ENCODE measurements at places on chromosomes 2 and 18.
A peak's percentile ranks its signal among the peaks of the same experiment; 100 is the strongest.

DNA sequence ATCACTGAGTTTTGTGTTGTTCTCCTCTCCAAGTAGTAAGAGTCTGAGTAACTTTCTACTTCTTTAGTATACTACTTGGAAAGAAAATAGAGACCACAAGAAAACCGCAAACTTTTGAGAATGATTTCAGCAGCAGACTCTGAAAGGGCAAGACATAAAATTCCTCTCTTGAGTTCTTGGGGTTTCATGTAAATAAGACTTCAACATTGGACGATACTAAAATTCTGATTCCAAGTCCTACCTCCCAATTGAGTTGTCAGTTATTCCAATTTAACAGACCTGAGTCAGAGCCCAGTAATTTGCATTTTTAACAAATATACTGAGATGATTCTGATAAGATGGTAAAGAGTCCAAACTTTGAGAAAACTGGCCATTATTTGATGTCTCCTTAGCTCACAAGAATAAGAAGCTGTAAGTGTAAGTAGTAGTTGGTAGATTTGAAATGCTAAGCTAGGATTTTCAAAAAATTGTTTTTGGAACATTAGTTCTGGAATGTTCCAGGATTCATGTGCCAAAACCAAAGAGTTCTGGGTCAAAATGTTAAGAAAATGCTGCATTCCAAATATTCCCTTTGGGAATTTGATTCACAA is 261.6 kb upstream of the SPOPL start:
- no peak for DNase-seq

DNA sequence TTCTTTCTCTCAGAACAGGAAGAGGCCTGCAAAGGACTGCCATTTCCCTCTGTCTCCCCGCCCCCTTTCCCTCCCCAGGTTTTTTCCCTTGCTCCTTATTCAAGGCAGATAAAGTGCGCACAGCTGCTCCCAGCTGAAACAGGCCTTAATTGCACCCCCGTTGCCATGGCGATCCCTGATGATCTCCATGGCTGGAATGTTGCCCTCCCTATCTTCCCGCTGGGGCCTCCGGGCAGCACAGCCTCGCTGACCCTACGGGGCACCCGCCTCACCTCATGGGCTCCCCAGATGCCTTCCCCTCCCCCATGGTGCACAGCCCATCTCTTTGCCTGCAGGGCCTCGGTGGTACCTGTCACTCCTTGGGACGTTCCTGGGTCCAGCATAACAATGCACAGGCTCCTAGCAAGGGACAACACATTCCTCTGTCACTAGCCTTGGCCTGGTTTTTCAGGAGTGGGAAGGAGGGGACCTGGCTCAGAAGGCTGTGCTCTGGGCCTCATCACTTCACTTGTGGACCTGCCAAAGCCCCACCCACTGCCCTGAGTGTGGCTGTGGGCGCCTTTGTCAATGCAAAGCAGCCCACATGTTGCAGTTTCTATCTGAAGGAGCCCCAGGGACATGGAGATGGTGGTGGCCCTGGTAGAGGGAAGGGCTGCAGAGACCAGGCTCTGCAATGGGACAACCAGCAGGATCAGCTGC is 115.0 kb downstream of the CELF4 start:
- DNase-seq = no peak

DNA sequence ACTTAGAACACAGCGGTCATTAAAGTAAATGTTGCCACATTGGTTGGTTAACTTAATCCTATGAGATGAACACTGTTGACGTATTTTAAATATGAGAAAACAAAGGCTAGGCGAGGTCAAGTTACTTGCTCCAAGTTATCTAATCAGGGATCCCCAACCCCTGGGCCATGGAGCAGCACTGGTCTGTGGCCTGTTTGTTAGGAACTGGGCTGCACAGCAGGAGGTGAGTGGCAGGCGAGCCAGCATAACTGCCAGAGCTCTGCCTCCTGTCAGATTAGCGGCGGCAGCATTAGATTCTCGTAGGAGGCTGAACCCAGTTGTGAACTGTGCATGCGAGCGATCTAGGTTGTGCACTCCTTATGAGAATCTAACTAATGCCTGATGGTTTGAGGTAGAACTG is 878.9 kb downstream of the CPS1 start:
- DNase-seq = no peak

- no peak for DNase-seq
Observed at GRCh38 chr2:241228081-241228859, 39.8 kb downstream of the ANO7 start.

DNA sequence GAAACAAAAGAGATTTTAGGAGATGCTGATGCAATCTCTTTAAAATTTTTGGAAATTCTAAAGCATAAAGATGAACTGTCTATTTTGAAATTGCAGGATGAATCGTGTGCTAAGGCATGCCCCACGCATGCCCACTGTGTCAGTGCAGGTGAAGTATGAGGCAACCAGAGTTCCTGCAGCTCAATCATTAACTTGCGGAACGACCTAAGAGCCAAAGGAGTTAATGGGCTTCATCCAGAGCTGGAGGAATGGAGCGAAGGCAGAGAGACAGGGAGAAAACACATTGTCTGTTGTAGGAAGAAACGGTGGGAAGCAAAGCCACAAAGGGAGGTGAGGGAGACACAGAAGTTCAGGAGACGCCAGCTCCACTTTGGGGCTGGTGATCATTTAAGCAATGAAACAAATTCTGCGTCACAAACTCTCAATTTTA is 265.2 kb downstream of the CCDC85A start:
- DNase-seq = no peak

DNA sequence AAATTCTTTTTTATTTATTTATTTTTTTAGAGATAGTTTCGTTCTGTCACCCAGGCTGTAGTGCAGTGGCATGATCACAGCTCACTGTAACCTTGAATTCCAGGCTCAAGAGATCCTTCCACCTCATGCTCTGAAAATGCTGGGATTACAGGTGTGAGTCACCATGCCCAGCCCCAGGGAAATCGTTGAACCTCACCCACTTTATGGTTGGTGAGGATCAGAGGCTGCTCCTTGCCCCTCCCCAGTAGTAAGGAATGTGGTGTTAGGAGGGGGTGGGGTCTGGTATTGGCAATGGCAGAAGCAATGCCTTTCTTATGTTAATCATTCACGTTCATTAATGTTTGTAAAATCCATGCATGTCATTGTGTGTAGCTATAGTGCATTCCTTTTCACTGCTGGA is 161.9 kb downstream of the SUCLG1 start:
- no peak for DNase-seq

GRCh38 chr2:188196343-188197008 is 95.2 kb upstream of the GULP1 start:
- no peak for DNase-seq

- no peak for DNase-seq
Observed at GRCh38 chr2:200695191-200695590, 109.4 kb downstream of the AOX1 start.

DNA sequence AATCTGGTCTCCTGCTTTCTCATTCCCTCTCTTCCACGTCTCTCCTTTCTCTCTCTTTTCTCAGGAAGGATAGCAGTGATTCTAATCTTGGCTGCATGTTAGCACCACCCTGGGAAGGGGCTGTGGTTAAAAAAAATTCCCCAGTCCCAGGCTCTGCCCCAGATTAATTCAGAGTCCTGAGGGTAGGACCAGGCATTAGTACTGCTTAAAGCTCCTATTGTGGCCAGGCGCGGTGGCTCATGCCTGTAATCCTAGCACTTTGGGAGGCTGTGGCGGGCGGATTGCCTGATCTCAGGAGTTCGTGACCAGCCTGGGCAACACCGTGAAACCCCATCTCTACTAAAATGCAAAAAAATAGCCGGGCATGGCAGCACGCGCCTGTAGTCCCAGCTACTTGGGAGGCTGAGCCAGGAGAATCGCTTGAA is 35.4 kb upstream of the EML4 start:
- no peak for DNase-seq

DNA sequence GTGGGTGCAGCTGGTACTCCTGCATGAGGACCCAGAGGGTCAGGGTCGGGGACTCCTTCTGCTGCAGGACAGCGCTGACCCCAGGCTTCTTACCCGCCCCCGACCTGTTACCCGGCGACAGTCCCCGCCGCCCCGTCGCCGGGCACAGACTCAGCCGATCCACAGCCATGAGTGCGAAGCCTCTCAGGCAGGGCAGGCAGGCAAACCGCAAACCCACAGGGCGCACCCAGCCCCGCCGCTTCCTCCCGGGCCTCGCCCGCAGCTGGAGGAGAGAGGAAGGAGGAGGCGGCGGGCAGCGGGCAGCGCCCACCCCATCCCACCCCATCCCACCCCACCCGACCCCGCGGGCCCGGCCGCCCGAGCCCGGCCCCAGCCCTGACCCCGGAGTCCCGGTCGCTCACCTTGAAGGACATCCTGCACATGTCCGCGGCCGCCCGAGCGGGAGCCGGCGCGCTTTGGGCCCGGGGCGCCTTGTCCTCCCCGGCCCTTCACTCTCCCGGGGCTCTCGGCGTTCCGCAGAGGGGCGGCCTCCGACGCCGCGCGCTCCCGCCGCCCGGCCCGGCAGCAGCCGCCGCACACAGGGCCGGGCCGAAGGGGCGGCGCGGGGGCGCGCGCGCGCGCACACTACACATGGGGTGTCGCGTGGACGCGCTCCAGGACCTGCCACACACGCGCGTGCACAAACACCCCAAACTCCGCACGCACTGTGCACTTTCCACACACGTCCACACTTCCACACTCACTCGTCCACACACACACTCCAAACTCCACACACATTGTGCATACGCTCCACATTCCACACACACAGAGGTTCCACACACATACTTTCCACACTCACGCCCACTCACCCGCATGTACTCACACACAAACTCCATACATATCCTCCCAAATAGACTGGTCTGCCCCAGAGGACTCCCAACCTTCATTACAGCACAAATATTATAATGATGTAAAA is at the start of gene ANKRD29:
Gene ANKRD29, minus strand, starts transcription at position 603 of the 955 bp plus-strand sequence. Its CDS starts 181 bp downstream, at position 422.
- DNase-seq = peak; percentile 66

DNA sequence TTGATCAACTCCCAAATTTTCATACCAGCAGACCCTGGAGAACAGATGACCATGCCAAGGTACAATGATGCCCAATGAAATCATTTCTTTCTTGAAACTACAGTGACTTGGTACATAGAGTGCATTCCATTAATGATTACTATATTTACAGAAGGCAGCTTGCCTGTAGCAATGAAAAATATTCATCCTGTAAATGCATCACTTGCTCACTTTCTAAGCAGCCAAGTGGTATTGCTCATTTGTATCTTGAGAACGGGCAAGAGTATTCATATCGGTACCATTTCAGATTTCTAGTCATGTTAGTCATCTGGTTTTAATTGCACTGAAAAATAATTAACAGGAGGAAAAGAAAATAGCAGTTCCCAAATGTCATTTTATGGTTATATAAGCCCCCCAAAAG is 59.6 kb downstream of the VIL1 start:
- no peak for DNase-seq

DNA sequence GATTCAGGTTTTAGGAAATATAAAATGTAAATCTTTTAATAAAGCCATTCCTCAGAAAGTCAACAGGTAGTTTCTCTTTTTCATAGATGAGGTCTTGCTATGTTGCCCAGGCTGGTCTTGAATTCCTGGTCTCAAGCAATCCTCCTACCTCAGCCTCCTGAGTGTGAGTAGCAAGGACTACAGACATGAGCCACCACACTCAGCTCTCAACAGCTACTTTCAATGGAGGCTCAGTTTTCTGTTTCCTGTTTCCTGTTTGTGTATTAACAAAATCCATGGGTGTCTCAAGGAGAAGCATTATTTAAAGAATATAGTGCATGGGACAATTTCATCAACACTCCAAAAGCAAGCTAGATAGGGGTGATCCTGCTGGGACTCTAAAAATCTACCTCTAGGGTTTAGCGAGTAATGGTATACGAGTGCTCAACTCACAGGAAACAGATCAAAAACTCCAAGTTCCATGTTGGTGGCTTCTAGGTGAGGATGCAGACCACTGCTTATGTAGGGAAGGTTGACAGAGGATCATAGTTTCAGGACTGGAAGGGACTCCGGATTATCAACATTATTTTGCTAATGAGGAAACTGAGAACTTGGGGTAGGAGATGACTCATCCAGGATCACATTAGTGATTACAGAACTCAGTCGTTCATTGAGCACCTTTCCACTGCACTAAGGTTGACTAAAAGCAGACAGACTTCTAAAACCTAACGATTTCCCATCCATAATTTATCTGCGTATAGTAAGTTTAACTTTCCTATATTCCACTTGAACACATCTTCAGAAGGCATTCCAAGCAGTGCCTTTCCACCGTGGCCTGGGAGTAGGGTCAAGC is 61.7 kb upstream of the WIPF1 start:
- no peak for DNase-seq

GRCh38 chr2:166572937-166573336 is 78.9 kb upstream of the SCN7A start:
- DNase-seq = no peak

- no peak for DNase-seq
Observed at GRCh38 chr2:26628561-26629345, 12.4 kb downstream of the CIB4 start.

DNA sequence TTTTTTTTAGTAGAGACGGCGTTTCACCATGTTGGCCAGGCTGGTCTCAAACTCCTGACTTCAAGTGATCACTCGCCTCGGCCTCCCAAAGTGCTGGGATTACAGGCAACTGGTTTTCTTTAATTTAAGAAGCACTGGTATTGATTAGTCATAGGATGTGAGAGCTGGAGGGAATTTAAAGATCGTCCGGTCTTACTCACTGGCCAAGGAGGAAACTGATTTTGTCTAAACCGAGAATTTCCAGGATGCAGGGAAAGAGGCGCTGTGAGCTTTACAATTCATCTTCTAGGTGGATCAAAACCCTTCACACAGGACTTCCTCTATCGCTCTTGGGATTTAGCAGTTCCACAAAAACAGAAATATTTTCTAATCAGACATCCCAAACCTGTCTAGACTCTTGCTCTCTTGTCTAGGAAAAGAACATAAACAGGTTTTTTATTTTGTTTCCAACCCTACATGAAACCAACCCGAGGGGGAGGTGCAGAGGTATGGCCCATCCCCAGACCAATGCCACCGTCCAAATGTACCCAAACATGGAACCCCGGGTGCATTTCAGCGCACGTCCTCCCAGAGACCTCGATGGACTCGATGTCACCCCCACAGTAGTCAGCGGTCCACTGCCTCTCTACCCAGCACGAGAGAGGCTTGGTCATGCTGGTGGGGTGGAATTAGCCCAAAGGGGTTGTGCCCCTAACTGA is 12.5 kb upstream of the TUBB6 start:
- no peak for DNase-seq

- no peak for DNase-seq
Observed at GRCh38 chr2:124610866-124611265, 585.8 kb downstream of the CNTNAP5 start.

DNA sequence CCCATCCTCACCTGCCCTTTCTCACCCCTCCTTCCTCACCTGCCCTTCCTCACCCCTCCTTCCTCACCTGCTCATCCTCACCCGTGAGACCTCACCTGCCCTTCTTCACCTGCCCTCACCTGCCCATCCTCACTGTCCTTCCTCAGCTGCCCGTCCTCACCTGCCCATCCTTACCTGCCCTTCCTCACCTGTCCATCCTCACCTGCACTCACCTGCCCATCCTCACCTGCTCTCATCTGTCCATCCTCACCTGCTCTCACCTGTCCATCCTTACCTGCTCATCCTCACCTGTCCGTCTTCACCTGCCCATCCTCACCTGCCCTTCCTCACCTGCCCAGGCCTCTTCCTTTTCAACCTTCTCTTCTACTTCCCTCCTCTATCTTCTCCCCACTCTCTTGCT is 34.4 kb downstream of the KCNG2 start:
- no peak for DNase-seq

GRCh38 chr2:101820519-101820918 is 123.0 kb downstream of the MAP4K4 start:
- no peak for DNase-seq

GRCh38 chr2:204040016-204040415 is 103.5 kb downstream of the ICOS start:
- DNase-seq = no peak

Measured in GM20000 (cell line).